ENCODE measurements at places on chromosomes 16 and 17.

DNA sequence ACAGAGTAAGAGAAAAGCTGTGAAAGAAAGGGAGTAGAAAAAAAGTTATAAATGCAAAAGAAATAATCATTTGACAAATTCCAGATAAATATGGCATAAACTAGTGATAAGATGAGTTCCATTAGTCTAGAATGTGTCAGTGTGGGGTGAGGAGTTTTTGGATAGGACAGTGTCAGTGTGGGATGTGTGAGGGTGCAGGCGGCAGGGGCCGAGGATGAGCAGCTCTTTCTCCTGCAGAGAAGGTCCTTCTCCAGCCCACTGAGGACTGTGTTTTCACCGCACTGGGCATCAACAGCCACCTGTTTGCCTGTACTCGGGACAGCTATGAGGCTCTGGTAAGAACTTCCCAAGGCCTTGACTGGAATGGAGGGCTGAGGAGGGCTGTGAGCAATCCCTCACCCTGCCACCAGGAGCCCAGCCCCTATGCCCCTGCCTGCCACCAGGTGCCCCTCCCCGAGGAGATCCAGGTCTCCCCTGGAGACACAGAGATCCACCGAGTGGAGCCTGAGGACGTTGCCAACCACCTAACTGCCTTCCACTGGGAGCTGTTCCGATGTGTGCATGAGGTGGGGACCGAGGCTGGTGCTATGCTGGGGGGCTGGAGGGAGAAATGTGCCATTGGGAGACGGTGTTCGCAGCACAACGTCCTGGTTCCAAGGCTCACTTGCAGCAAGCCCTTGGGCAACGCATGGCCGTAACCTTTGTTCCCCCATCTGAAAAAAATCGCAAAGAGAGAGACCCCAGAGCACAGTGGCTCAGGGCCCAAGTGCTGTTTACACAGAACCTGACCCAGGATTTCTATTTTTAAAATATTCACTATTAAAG lies 13.1 kb downstream of the RAPGEFL1 start:
- no peak for DNase-seq

DNA sequence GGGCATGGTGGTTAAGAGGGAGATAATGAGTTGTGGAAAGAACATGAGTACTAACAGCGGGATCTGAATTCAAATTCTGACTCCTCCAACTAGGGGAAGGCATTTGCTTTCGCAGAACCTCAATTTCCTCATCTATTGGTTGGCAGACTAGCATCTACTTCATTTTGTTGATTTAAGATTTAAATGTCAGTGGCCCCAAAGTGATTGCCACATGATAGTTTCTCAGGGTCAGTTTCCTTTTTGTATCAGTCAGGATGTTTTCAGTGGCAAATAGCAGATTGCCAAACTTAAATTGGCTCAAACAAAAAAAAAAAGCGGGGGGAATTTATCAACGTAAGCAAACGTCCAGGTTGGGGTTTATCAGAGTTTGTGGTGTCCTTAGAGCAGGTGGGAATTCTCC lies 25.1 kb upstream of the NOS2 start:
- DNase-seq, result no peak

DNA sequence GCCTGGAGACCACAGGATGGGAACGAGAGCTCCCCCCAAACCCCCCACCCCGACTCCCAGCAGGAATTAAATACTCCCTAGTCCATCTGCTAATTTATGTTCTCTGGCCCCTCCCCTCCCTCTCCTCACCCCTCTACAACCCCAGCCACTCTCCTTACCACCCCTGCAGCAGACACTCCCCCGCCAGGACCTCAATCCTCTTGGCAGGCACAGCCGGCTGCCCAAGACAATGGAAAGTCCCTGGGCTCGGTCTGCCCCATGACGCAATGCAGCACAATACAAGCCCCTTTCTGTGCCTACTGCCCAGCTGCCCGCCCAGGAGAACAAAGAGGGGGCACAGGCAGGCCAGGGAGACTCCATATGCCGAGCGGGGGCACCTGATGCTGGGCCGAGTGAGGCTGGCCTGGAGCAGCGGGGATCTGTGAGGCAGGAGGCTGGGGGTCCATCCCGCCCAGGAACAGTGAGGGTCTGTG lies 30.3 kb upstream of the CDC42EP4 start:
- DNase-seq, result no peak

GRCh38 chr17:49472527-49472926 lies 22.6 kb upstream of the NGFR start:
- no peak for DNase-seq

GRCh38 chr16:879986-880385 lies 79.5 kb upstream of the GNG13 start:
- DNase-seq, result no peak

DNA sequence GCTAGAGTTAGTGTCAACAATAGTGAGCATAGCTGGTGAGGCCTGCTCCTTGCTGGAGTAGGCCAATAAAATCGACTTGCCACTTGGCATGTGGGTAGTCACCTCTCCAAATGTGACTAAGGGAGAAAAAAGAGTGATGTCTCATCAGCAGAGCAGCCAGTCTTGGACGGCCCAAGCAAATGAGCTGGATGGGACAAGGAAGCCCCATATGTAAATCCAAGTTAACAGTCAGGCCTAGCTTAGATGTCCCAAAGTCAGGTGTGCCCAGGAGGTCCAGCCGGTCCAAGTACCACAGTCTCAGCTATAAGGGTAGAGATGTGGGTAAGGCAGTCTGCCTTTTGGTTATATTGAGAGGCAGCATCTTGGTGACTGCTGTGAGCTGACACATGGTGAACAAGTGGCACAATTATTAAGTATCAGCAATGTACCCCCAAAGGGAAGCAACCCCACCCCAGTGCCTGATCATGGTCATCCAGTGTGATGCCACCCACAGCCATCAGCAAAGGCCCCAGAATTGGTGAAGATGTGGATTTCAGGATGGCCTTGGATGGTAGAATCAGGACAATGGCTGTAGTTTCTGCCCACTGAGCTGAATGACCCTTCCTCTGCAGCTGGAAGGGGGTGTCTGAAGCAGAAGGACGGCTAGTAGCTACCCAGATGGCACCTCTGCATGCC lies 83.4 kb downstream of the TNFRSF13B start:
- DNase-seq, result no peak

DNA sequence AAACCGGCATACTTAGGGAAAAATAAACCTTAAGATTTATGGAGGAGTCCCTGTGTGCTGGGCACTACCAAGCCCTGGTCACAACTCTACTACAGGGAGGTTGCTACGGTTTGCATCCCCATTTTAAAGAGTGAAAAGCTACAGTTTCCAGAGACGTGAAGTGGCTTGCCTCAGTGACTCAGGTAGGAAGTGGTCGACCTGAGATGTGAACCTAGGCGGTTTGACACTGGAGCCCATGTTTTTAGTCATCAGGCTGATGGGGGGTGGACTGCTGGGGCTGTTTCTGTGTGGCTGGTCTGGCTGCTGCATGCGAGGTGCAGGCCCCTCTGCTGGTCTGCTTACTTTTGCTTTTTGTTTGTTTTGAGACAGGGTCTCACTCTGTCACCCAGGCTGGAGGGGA lies 6.6 kb downstream of the COX6A2 start:
- peak; percentile 24 for DNase-seq

DNA sequence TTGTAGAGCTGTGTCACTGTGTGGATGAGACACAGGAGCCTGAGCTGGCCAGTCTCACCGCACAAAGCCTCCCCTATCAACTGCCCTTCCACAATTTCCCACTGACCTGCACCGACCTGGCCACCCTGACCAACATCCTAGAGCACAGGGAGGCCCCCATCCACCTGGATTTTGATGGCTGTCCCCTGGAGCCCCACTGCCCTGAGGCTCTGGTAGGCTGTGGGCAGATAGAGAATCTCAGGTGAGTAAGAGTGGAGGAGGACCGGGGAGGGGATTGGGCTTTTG lies 37.4 kb downstream of the NLRC5 start:
- DNase-seq, result no peak

GRCh38 chr16:19227643-19228042 lies 57.9 kb upstream of the CLEC19A start:
- DNase-seq, result no peak

- DNase-seq, result no peak
Observed at GRCh38 chr17:73297934-73298861, 13.6 kb downstream of the CDC42EP4 start.

GRCh38 chr16:11632455-11632939 lies 35.8 kb upstream of the SNN start:
- no peak for DNase-seq

DNA sequence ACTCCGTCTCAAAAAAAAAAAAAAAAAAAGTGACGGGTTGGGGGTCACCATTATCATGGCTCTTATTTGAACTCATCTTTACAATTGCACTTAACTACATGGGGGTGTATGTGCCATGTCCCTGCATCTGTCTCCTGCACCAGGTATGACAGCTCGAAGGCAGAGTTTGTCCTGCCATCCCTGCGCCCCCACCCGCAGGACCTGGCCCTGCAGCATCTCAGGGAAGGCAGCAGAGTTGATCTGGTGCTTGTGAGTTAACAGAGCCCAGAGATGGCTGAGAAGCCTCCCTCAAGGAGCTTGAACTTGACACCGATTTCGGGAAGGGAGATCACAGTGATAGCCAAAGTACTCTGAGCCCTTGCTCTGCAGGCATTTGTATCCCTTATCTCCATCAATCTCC lies 44.8 kb downstream of the C16orf82 start:
- no peak for DNase-seq

- no peak for DNase-seq
Observed at GRCh38 chr16:31238041-31238440, 21.1 kb upstream of the PYDC1 start.

GRCh38 chr16:90012991-90013745 lies 6.1 kb downstream of the DBNDD1 start:
- DNase-seq, result no peak

DNA sequence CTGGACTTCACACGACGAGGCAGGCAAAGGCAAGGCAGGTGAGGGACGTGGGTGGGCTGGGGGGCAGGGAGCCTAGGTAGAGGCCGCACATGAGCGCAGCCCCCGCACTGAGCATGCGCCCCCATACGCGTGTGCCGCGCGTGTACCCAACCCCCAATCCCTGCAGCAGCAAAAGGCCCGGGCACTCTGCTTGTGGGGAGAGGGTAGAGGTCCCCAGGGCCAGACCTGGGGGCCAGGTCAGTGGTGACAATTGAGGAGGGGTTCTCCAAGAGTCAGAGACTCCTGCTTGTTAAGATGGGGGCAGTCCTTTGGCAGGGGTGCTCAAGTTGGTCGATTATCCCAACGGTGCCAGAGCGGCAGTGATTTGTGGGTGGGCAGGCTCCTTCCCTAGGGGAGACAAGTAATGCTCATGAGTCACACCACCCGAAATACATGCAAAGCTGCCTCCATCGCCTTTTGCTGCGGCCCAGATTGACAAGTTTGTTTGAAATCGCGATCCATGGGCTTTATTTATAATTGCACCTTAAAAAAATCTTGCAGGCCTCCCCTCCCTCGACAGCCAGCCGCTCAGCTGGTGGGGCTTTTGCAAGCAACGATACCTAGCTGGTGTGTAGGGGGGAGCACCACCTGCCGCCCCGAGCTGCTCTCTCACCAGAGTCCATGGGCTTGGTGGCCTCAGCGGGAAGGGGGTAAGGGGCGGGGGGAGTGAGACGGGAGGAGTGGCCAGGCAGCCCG lies 1.1 kb upstream of the GIT1 start:
- no peak for DNase-seq

GRCh38 chr17:12457493-12457892 lies 208.2 kb upstream of the MYOCD start:
- DNase-seq, result no peak

DNA sequence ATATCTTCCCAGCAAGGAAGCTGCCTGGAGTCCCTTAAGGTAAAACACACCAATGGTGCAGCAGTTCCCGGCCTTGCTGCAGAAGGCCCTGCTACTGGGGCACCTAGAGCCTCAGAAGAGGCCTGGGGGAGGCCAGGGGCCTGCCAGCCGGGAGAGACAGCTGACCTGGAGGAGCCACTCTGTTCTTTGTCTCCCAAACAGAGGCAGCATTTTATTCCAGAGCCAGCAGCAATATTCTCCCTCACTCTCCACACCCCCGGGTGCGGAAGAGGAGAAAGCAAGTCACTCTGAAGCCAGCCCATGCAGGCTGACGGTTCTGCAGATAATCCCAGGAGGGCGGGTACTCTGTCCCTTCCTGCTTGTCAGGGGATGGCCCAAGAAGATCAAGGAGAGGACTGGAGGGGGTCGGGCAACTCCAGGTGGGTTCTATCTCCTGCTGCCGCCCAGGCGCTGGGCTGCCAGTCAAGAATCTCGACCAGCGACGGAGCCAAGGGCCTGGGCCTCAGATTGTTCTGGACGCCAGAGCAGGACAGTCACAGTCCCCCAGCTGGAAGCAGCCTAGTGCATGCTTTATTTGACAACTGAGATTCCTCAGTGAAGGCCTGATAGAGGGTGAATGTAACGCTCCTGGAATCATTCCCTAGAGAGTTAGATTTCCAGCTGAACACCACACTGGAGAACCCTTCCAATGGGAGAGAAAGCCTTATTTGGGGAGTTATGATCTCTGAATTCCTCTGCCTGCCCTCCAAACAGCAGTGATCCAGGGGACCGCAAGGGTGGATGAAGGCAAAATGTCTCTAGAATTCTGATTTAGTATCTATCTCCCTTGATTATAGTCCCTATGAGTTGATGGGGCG lies 1.1 kb upstream of the KIFC3 start:
- DNase-seq, result no peak

DNA sequence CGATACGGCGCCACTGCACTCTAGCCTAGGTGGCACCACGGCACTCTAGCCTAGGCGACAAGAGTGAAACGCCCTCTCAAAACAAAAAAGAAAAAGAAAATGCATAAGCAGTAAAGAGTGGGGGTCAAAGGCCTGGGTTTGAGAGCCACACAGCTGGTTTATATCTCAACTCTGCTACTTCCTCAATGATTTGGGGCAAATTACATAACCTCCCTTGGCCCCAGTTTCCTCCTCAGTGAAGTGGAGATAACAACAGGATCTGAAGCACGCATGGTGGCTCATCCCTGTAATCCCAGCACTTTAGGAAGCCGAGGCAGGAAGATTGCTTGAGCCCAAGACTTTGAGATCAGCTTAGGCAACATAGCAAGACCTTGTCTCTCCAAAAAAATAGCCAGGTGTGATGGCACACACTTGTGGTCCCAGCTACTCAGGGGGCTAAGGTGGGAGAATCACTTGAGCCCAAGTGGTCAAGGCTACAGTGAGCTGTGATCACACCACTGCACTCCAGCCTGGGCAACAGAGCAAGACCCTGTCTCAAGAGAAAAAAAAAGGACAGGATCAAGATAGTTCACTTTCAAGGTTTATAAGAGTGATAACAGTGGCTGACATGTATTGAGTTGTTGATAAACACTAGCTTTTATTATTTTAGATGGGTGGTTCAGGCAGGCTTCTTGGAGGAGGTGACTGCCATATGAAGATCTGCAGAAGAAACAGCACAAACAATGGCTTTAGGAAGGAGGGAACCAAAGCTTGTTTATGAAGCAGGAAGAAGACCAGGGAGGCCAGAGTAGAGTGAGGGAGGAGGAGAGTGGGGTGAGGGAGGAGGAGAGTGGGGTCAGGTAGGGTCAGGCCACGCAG lies 8.5 kb upstream of the COG1 start:
- DNase-seq, result no peak

DNA sequence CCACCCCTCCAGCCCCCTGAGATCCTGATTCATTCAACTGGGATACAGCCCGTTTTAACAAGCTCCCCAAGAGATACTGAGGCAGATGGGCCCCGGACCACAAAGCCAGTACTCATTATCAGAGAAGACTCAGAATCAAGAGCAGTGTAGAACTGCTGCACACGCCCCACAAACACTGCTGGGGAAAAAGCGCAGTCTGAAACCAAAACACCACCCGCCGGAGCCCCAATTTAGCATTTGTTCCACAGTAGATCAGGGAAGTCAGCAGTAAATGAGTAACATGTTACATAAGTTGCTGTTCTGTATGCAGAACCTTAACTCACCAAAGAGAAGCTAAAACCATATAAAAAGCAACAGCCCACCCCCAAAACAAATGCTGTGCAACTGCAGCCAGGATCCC lies 123.6 kb downstream of the CDYL2 start:
- no peak for DNase-seq

- DNase-seq, result peak; percentile 27
Observed at GRCh38 chr17:3762922-3763776, 37.8 kb downstream of the ITGAE start.
